ENCODE measurements at places on chromosomes 7 and 10.

GRCh38 chr10:130167707-130168106 is 31.5 kb downstream of the GLRX3 start:
- DNase-seq, result no peak

- DNase-seq, result no peak
Observed at GRCh38 chr7:118731854-118732253, 507.4 kb downstream of the ANKRD7 start.

- DNase-seq, result peak; percentile 61
Observed at GRCh38 chr7:134865001-134865845, 85.8 kb downstream of the CALD1 start.

- no peak for DNase-seq
Observed at GRCh38 chr10:44046605-44047004, 338.3 kb downstream of the CXCL12 start.

DNA sequence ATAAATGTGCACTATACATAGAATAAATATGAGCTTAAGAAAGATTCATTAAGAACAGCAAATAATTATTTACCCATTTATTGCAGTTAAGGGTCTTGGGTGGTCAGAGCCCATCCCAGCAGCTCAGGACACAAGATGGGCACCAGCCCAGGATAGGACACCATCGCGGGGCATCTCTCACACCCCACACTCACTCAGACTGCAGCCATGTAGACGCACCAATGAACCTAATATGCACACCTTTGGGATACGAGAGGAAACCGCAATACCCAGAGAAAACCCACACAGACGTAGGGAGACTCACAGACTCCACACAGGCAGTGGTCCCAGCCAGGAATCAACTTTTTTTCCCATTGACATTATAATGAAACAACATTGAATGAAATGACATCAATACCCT is 36.0 kb downstream of the CARD11 start:
- DNase-seq, result no peak

GRCh38 chr7:22255342-22255741 is 101.6 kb downstream of the RAPGEF5 start:
- DNase-seq, result no peak

GRCh38 chr7:99843808-99844207 is 16.0 kb downstream of the CYP3A43 start:
- no peak for DNase-seq

DNA sequence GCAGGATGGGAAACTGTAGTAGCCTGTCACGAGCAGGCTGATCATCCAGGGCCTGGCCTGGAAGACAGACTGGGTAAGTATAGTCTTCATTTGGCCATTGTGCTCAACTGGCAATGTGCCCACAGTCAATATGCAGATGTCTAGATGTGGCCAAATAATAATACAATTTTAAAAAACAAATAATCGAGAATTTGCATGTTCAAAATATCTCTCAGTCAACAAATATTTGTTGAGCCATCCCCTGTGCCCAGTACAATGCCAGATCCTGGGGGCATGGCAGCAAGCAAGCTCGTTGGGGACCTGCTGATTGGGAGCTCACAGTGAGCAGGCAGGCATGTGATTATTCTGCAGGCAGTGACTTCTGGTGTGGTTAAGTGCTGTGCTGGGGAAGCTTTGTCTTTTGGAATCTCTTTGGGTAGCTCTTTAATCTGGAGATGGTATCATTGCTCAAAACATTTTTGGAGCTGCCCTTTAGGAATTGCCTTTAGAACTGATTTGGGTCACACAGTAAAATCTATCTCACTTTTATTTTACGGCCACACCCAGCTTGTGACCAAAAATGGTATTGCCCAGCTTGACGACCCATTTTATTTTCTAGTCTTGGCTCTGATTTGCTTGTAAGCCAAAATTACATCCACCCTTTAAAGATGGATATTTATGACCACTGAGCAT is 92.2 kb downstream of the PLCE1 start:
- DNase-seq, result no peak

DNA sequence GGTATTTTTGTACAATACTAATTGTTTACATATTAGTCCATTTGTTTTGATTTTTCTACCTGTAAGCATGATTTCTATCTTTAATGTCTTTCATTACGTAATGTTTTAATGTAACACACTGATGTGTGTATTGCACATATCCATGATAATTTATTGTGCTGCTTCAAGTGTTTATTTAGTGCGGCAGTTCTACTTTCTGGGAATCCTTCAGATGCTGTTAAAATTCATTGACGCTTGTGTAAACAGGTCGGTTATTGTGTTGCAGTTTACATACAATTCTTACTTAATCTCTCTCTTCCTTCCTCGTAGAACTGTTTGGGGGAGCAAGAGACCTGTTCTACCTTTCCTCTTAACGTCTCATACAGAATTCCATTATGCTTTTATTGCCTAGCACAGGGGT is 6.9 kb downstream of the TMEM60 start:
- no peak for DNase-seq
